ENCODE measurements at places on chromosomes 12 and 14. TPM values are rescaled to one million over a fixed set of nuclear protein-coding genes. Genes with fewer than 3 reads are reported as not detected.
A peak's percentile ranks its signal among the peaks of the same experiment; 100 is the strongest.

EDDM3A gene
- not detected for total RNA-seq

DNA sequence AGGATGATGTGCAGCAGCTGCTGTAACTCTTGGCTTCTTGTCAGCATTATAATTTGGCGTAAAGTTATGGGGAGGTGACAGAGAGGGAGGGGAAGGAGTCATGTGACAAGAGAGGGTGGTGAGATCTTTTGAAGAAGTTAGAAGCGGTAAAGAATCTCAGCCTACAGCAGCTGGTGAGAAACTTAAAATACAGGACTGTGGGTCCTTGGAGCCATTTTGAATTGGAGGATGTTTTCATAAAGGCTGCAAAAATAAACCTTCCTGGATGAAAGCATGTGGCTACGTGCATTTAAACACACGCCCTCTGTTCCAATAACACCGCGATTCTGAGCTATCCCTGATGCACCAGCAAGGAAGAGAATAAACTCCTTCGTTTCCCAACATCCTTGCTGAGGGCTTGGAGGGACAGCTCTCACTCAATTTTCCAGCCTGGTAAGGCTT is 133.7 kb downstream of the TMEM30B start:
- peak overlapping the region; percentile 88 for H3K27ac ChIP-seq
- H3K4me1 ChIP-seq, result peaks cover 48% of the 10 kb centered on the region
- no peak for DNase-seq
- H3K4me3 ChIP-seq, result no peak overlapping the region

DNA sequence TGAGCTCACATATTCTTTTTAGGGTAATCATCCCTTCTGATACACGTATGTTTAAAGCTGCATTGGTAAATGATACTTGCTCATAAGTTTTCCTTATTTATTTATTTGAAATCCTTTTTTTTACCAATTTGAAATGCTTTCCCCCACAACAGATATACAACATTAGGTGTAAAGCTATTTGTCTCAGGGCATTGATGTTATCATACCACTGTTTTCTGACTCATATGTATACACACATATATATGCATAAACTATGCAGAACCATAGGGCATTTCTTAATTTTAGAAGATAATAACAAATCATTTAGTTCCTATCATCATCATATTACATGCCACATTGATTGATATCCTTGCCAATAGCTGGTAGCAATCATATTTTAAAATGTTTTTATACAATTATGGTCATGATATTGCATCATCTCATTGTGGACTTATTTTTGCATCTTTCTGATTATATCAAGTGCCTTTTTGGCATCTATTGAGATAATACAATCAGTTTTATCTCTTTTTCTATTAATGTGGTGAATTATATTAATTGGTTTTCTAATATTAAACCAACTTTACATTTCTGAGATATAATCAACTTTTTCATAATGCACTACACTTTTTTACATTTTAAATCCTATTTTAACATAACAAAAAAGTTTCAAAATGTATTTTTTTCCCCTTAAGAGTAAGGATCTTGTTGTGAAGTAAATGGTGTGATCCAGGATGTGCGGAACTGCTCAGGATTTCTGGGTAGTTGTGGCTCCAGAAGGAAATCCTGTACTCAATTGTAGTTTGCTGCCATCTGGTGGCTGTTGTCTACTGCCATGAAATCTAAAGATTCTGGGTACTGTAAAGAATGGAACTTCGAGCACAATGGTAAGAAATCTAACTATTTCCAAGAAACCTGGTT is 16.7 kb downstream of the OR9K2 start:
- DNase-seq, result peak; percentile 69
- no peaks in the 10 kb centered on the region for H3K27me3 ChIP-seq
- no peaks in the 10 kb centered on the region for H3K36me3 ChIP-seq

DNA sequence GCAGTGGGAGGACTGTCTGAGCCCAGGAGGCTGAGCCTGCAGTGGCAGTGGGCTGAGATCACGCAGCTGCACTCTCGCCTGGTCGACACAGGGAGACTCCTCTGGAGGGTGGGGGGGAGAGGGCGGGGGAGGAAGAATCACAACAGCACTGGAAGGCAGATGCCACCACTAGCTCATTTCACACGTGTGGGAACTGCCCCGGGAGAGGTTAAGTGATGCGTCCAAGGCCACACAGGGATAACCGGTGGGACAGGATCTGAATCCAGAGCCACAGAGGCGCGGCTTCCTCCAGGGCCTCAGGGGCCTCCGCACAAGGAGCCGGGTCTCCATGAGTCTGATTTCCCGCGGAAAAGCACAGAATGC is 20.8 kb downstream of the STX2 start:
- H3K27ac ChIP-seq, result peak overlapping the region; percentile 37
- H3K4me1 ChIP-seq, result peaks cover 8% of the 10 kb centered on the region
- no peak for DNase-seq
- no peaks in the 10 kb centered on the region for H3K27me3 ChIP-seq
- H3K36me3 ChIP-seq, result peaks cover 37% of the 10 kb centered on the region

GRCh38 chr14:78638926-78639325 is 468.8 kb downstream of the NRXN3 start:
- no peak for DNase-seq
- no peak overlapping the region for H3K4me3 ChIP-seq
- no peaks in the 10 kb centered on the region for H3K36me3 ChIP-seq
- H3K4me1 ChIP-seq, result no peaks in the 10 kb centered on the region
- peaks cover 63% of the 10 kb centered on the region for H3K27me3 ChIP-seq

TAS2R30 gene
- 2.8 TPM for total RNA-seq

SLC5A8 gene
- total RNA-seq, result 0.12 TPM

DNA sequence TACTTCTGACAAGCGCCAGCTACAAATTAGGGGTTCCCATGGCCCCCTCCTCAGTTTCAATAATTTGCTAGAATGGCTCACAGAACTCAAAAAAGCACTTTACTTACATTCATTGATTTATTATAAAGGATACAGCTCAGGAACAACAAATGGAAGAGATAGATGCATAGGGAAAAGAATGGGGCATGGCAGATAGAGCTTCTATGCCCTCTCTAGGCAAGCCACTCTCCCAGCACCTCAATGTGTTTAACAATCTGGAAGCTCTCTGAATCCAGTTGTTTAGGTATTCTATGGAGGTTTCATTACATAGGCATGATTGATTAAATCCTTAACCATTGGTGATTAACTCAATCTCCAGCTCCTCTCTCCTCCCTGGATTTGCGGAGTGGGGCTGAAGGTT is 184.5 kb upstream of the DAAM1 start:
- no peaks in the 10 kb centered on the region for H3K36me3 ChIP-seq
- no peaks in the 10 kb centered on the region for H3K4me1 ChIP-seq
- no peak for DNase-seq
- H3K4me3 ChIP-seq, result no peak overlapping the region

GRCh38 chr14:76133103-76133502 is 18.6 kb upstream of the GPATCH2L start:
- H3K4me1 ChIP-seq, result no peaks in the 10 kb centered on the region
- peak; percentile 19 for DNase-seq
- peaks cover 100% of the 10 kb centered on the region for H3K27me3 ChIP-seq
- no peaks in the 10 kb centered on the region for H3K36me3 ChIP-seq

TCTN2 gene
- 9.0 TPM for total RNA-seq

USP44 gene
- 13.3 TPM for total RNA-seq

GRCh38 chr12:3253682-3254275 is 176.6 kb downstream of the TSPAN9 start:
- peaks cover 4% of the 10 kb centered on the region for H3K36me3 ChIP-seq
- H3K27ac ChIP-seq, result no peak overlapping the region
- no peak overlapping the region for H3K4me3 ChIP-seq
- H3K27me3 ChIP-seq, result peaks cover 49% of the 10 kb centered on the region
- H3K4me1 ChIP-seq, result no peaks in the 10 kb centered on the region

GRCh38 chr12:64236549-64236948 is 14.5 kb upstream of the KICS2 start:
- DNase-seq, result no peak
- no peaks in the 10 kb centered on the region for H3K27me3 ChIP-seq
- H3K4me1 ChIP-seq, result no peaks in the 10 kb centered on the region
- no peaks in the 10 kb centered on the region for H3K36me3 ChIP-seq
- H3K27ac ChIP-seq, result no peak overlapping the region

KRT86 gene
- total RNA-seq, result 2.6 TPM

PIK3C2G gene
- 24.0 TPM for total RNA-seq

STAC3 gene
- total RNA-seq, result 5.0 TPM

DNA sequence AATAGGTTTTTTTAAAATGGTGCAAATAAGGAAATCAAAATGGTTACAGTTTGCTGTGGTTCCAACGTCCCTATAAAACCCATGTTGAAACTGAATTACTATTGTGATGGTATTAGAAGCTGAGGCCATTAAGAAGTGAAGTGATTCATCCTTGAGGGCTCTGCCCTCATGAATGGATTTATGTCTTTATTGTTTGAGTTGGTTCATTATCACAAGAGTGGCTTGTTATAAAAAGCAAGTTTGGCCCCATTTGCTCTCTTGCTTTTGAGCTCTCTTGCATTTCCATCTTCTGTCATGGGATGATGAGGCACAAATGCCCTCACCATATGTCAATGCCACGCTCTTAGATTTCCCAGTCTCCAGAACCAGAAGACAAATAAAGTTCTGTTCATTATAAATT is 62.3 kb downstream of the PRKD1 start:
- DNase-seq, result no peak
- H3K27me3 ChIP-seq, result no peaks in the 10 kb centered on the region
- no peak overlapping the region for H3K27ac ChIP-seq

DNA sequence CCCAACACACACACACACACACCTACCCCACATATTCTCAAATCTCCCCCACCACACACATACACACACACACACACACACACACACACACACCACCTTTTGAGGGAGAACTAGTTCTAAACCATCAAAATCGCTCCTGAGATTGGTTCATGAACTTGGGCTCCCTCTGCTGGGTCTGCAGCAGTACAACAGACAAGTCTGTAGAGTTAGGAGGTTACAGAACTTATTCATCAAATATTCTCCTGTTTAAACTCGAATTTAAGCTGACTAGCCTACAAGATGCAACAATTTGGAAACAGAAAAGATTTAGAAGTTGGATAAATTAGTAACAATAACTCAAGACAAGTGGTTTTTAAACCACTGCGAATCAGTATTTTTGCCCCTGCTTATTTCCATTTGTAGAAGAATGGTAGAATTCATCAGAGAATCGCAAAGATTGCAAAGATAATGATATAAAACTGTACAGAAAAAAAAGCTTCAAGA is 136.4 kb upstream of the USP15 start:
- DNase-seq, result peak; percentile 68
- H3K4me1 ChIP-seq, result peaks cover 35% of the 10 kb centered on the region
- peaks cover 5% of the 10 kb centered on the region for H3K36me3 ChIP-seq
- H3K27me3 ChIP-seq, result no peaks in the 10 kb centered on the region

DNA sequence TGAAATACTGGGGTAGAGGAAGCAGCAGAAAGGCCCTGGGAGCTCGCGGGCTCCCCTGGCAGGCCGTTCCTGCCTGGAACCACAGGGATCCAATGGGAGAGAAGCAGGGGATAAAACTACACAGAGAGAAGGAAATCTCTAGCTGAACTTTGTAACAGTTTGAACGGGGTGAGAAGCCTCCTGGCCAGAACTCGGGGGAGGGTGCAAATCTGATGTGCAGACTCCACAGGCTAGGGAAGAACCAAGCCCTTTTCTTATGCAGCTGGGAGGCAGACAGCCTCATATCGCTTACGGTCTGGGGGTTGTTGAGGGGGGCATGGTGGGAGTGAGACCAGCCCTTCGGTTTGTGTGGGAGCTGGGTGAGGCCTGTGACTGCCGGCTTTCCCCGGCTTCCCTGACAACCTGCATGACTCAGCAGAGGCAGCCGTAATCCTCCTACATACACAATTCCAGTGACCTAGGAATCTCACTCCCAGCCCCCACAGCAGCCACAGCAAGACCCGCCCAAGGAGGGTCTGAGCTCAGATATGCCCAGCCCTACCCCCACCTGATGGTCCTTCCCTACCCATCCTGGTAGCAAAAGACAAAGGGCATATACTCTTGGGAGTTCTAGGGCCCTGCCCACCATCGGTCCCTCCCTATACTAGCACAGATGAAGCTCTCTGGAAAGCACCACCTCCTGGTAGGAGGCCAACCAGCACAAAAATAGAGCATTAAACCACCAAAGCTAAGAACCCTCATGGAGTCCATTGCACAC is 143.0 kb downstream of the TMTC1 start:
- peak overlapping the region; percentile 16 for H3K4me3 ChIP-seq
- H3K36me3 ChIP-seq, result no peaks in the 10 kb centered on the region

DNA sequence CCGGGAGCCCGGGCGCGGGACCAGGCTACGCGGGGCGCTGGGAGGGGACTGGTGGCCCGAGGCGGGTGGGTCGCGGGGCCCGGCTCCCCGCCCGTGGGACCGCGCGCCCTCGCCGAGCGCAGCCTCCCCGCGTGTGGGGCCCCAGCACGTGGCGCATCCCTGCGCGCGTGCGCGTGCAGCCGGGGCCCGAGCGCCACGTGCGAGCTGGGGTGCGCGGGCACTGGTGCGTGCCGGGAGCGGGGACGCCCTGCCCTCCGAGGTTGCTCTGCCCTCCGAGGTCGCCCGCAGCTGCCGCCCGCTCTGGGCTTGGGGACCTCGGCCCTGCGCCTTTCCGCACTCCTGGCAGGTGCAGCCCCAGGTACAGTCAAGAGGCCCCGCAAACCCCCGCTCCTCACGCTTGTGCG is 365 bp upstream of the CCDC88C start:
- no peak overlapping the region for H3K27ac ChIP-seq
- H3K27me3 ChIP-seq, result no peaks in the 10 kb centered on the region
- peak overlapping the region; percentile 93 for H3K4me3 ChIP-seq
- peak; percentile 68 for DNase-seq

DNA sequence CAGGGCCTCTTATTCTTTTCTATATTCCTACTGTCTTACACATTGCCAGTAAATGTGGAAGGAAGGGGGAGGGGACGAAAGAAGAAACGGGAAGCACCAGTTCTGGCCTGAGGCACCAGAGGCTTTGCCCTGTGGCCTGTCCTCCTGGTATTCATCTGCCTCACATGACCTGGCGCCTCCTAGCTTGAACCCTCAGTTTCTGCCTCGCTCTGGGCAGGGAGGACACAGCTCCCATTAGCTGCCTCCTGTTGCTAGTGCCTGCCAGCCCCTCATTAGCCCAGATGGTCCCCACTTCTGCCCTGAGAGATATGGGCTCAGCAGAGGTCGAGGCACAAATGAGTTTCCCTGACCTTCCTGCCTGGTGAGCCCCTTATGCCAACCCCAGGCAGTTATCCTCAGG is 3.0 kb upstream of the PLEKHG6 start:
- no peaks in the 10 kb centered on the region for H3K27me3 ChIP-seq
- H3K4me1 ChIP-seq, result peaks cover 14% of the 10 kb centered on the region
- H3K4me3 ChIP-seq, result no peak overlapping the region
- H3K27ac ChIP-seq, result no peak overlapping the region

CNTN1 gene
- total RNA-seq, result not detected

DNA sequence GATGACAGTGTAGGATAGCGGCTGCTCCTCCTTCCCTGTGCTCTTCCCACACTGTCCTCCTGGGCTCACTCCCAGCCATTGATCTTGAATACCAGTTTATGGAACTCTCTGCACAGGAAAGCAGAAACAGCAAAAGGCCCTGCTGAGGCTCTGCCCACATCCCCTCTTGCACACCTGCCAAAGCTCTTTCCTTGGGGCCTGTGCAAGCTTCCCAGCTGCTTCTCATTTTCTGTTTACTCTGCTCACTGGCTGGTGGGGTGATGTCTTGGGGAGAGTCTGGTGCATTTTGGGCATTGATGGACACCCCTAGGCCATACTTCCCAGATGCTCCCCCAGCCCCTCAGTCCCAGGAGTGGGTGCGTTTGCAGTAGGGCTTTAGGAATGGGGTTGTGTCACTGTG is 361.8 kb downstream of the TMEM121 start:
- no peak for DNase-seq
- H3K27me3 ChIP-seq, result peaks cover 47% of the 10 kb centered on the region
- H3K36me3 ChIP-seq, result no peaks in the 10 kb centered on the region
- H3K4me3 ChIP-seq, result no peak overlapping the region
